ENCODE measurements at places on chromosomes 2 and 18.

GRCh38 chr2:3575534-3576262 is 638 bp downstream of the RPS7 start:
- no peak for DNase-seq

GRCh38 chr18:50675043-50675442 is 115.2 kb downstream of the MAPK4 start:
- DNase-seq = no peak

DNA sequence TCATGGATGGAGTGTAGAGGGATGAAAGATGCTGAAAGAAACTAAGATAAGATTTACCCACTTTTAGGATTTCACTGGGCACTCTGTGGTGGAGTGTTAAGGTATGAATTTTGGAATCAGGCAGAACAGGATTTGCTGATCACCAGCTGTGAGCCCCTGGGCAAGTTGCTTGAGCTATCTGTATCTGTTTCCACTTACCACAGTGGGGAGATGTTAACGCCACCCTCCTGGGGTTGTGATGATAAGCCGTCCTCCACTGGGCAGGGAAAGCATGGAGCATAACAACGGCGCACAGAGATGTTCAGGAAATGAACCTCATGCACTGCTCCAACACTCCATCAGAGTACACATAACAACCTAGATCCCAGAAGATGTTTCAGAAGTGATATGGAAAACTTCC is 160.6 kb downstream of the MTCL1 start:
- DNase-seq = no peak

DNA sequence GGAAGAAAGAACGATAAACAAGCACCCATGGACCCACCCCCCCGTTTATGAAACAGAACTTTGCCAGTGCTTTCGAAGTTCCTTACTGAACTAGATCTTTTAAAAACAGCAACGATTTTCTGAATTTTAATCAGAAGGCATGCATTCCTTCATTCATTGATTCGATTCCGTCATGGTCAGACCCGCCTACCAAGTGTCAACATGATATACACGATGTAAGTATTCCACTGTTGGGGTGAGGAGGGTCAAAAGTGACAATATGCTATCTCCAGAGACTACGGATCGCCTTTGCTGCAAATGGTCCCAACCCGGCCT is 316 bp upstream of the FMNL2 start:
- DNase-seq = no peak

- no peak for DNase-seq
These were observed 22.0 kb downstream of the NTSR2 start for GRCh38 chr2:11647834-11648600.

DNA sequence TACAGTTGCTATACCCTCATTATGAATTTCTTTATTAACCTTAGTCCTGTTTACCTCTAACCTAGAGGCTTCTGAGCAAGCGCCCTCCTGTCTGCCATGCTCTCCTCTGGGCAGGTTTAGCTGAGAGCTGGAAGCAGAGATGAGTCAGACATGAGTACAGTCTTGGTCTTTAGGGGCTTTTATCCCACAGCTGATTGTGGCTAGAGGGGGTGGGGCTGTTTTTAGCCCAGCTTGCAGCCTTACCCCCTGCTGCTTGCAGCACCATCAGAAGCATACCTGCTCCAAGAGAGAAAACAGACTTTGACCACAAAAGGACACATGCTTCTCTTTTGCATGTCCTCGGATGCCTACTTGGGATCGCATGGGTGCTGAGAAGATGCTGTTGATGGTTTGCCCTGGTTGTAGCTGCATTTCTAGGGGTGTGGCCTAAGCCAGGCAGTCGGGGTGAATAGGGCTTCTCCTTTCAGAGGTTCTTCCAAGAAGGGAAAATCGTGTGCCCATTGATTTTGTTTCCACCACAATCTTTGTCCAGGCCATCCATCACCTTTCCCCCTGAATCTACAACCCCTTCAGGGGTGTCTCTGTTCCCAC is 115.0 kb upstream of the LGALSL start:
- peak; percentile 46 for DNase-seq

GRCh38 chr2:232142049-232142448 is 180.5 kb downstream of the DIS3L2 start:
- DNase-seq = no peak

- DNase-seq = no peak
These were observed 2.1 kb downstream of the ASTL start for GRCh38 chr2:96136129-96136720.

- DNase-seq = no peak
These were observed 162.0 kb upstream of the HAAO start for GRCh38 chr2:42954227-42954962.

GRCh38 chr2:71526141-71526540 is 72.8 kb downstream of the DYSF start:
- DNase-seq = no peak

DNA sequence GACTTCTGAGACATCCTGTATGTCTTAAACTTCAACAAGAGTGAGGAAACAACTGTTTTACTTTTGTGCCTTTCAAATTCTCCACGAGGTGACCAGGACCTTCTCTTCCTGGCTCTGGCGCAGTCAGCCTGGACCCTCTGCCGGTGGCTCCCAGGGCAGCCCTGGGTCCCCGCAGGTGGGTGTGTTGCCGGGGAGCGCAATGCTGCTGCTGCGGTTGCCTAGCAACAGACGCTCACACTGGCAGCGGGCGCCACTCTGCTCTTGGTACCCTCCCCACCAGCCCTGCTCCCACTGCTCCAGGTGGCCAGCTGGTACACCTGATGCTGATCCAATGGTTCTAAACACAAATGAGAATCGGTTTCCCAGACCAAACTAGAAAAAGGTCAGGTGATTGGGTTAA is 58.7 kb downstream of the GNAL start:
- DNase-seq = no peak

GRCh38 chr2:67579806-67580205 is 182.7 kb downstream of the ETAA1 start:
- no peak for DNase-seq

- DNase-seq = no peak
These were observed 42.5 kb downstream of the VRK2 start for GRCh38 chr2:58089081-58089480.

DNA sequence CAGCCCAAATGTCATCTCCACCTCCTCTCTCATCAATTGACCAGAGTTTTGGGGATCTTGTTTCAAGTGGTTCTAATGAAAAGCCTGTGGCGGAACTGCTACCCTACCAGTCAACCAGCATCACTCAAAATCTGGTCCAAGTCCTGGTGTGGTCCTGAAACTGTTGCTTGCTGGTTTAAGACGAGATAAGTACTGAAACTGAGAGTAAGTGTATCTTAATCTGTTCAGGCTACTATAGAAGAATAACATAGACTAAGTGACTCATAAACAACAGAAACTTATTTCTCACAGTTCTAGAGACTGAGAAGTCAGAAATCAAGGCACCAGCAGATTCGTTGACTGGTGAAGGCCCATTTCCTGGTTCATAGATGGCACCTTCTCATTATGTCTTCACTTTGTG is 879 bp upstream of the GALNT5 start:
- no peak for DNase-seq

DNA sequence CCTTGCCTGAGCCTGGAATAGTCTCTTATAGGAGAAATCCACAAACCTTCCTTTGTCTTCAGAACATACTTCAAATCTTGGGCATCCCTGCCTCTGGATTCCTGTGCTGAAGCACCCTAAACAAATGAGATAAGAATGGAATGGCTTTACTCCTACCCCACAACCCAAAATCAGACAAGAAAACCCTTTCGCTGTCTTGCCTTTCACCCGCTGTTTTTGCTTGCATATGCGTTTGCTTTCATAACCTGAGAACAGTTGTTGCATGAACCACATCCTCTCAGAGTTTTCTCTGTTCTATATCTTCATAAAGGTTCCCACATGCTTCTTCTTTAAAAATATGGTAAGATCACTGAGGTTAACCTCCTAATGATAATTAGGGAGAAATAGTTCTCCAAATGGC is 132.1 kb upstream of the MAP3K20 start:
- no peak for DNase-seq

DNA sequence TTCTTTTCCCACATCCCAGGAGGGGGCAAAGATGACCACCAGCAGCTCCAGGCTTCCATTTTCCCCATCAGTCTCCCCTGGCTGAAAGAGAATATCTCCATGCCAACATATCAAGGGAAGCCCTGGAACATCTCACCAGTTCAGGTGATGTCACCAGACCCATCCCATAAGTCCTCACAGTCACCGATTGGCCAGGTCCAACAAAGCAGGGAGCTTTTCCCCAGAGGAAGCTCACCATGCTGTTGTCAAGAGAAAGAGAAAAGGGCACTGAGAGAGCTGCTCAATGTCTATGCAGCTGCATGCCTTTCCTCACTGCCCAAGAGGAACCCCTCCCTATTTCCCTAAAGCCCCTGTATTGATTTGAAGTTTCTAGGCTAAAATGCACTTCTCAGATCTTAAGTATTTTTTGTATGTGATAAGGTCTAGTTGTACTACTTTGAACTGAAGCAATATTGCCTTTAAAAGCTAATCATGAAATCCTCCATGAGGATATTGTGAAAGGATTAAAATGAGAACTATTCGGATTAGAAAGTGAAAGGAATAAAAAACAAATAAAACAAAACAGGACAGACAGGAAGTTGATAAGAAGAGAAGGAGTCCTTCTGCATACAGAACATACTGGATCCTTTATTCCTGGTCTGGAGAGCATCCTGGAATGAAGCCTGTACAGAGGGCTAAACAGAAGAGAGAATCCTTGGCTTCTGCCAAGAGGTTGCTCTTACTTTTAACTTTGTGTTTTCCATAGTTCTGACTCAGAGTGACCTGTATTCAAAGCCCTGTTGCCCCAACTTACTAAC is 45.2 kb upstream of the CTIF start:
- no peak for DNase-seq

- DNase-seq = no peak
These were observed 208.1 kb downstream of the VAPA start for GRCh38 chr18:10121786-10122515.

DNA sequence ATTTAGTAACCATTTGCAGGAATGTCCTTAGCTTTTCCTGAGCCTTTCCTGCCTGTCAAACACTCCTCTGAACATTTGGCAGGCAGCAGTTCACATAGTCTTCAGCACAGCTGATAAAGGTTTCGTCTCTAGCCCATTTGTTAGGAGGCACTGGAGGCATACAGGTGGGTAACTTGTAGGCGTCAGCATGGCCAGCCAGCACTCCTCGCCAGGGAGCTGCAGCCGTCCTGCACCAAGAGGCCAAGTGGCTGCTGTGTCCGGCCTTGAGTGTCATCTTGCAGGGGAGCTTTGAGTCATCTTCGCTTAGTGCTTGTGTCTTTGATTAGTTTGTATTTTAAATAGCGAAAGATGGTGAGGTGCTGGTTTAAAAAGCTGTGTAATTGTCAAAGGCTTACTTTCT is 120.3 kb upstream of the NFATC1 start:
- DNase-seq = no peak

DNA sequence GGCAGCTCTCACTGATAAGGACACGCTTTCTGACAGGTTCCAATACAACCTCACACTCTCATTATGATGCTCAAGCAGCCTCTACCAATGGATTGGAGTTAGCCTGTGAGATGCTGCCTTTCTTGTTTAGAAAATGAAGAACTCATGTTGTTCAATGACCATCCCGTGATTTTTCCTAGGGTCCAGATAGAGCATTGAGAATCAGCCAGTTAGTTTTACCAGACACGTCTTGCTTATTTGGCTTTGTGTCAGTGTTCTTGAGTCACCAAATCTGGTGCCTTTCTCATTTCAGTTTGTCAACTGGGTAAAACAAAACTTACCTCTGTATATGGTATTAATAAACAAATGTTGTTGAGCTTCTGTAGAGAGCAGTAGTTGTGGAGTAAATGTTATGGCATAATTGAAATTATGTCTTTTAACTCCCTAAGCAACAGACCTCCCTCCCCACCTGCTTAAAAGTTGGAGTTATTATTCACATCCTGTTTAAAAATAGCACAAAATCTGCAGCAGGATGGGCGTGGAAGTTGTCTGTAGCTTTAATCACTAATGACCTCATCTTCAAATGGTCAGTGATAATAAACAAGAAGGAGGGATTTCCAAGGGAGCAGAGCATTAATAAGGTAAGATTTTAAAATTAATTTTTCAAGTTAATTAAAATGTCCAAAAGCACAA is 167.3 kb downstream of the HRH4 start:
- DNase-seq = no peak

GRCh38 chr18:63319383-63320122 is at the start of gene BCL2:
TSS of gene BCL2 (minus strand) at chr18:63319769.
- DNase-seq = peak; percentile 11

DNA sequence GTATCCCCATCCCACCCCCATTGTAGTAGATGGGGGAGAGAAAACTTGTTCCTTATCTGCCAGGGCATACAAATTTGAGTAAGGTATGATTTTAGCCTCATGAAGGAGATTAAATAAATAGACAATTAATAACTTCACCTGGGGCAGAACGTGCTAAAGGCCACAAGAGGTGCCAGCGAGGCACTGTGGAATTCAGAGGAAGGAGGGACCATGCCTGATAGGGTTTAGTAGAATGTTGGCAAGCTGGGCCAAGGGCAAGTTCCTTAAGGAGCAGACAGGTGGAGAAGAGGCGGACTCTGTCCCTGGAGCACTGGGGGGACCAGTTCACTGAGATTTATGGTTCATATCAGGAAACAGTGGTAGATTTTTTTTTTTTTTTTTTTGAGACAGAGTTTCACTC is 22.5 kb downstream of the STAMBP start:
- DNase-seq = no peak

GRCh38 chr18:34117319-34117718 is 107.4 kb downstream of the NOL4 start:
- DNase-seq = no peak

- no peak for DNase-seq
These were observed 215.2 kb upstream of the ATP5MC3 start for GRCh38 chr2:175396696-175397095.

GRCh38 chr2:181780657-181781056 is 100.3 kb upstream of the NEUROD1 start:
- no peak for DNase-seq

DNA sequence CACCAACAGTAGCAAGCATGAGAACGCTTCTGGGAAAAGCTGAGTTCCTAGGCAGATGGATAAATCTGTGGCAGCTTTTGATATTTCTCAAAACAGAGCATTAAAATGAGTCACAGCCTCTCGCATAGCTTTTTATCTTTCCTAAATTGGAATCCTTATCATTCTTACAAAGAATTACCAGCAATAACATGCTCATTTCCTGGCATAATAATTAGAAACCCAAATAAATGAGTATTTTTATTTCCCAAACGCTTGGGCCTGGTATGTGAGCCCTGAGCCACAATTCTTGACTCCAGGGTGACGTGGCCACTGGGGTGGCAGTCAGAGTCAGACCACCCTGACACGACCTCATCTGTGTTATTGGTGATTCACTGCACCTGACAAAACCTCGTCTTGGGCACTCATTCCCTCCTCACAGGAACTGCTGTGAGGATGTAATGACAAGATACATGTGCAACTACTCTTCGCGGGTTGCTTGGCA is 210.7 kb downstream of the ARL4C start:
- DNase-seq = no peak

Measured in stimulated activated CD8-positive, alpha-beta memory T cell treated with anti-CD3 and anti-CD28 coated beads, Interleukin-12 subunit alpha, Interleukin-12 subunit beta, amount 100 ng/mL, for 4 hours (primary cell).